Esophagus squamous epithelium (tissue), 5 donors: ENCODE measurements at places on chromosomes 6 and 20.

DNA sequence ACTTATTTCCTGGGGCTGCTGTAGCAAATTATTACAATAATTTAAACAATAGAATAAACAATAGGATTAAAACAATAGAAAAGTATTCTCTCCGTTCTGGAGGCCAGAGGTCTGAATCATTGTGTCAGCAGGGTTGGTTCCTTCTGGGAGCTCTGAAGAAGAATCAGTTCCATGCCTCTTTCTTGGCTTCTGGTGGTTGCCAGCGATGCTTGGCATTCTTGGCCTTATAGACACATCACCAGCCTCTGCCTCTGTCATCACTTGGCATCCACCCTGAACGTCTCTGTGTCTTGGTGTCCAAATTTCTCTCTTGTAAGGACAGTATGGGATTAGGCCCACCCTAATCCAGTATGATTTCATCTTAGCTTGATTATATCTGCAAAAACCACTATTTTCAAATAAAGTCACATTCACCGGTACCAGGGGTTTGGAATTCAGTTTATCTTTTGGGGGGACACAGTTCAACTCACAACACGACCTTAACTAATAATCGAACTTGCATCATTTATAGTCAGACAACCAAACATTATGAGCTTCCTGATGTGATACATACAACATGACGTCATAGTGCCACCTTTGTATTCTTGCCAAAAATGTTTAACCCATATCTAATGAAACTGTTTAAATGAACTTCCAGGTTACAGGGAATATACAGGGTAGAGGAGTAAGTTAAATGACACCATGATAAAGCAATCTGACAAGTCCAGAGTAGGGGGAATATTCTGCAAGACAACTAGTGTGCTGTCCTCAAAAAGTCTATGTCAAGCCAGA is 84.7 kb upstream of the RNF24 start:
- no peak for DNase-seq

GRCh38 chr6:1574083-1574761 is 35.5 kb upstream of the FOXC1 start:
- no peak for DNase-seq

GRCh38 chr6:41975276-41975675 is 33.7 kb upstream of the CCND3 start:
- no peak for DNase-seq

DNA sequence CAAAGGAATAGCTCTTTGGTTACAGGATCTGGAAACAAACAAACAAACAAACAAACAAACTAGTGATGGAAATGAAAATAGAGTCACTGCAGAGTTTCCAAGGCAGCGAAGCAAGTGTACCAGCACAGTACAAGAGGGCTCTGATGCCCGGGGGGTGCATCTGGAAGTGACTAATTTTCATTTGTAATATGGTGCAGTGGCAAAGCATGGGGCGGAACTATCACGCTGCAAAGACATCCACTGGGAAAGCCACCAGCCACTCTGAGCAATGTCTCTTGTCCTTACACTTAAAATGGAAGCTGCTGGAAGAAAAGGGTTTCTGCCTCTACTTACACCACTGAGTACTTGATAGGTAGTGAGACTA is 44.4 kb upstream of the NEDD9 start:
- DNase-seq, result no peak

GRCh38 chr6:81771097-81771496 is 18.6 kb upstream of the TENT5A start:
- no peak for DNase-seq

- no peak for DNase-seq
These were observed 118.2 kb downstream of the CARMIL1 start for GRCh38 chr6:25397406-25397805.

DNA sequence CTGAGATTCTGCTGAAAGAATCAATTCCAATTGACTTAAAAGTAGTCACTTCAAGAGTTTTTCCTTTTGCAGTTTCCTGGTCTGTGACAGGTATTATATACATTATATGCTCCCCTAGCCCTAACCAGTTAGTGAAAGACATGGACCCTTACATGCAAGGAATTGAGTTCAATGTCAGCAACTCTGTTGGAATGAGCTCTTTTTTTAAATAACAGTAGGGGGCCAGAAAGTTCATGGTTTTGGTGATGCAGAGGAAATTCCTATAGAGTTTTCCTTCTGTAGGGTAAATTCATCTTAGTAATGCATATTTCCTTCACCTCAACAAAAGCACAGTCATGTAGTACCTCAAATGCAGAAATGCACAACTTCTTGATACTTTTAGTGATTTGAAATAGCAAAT is 172.2 kb downstream of the KIF6 start:
- DNase-seq, result no peak

- DNase-seq, result no peak
These were observed 109.8 kb downstream of the HFE start for GRCh38 chr6:26196846-26197635.

DNA sequence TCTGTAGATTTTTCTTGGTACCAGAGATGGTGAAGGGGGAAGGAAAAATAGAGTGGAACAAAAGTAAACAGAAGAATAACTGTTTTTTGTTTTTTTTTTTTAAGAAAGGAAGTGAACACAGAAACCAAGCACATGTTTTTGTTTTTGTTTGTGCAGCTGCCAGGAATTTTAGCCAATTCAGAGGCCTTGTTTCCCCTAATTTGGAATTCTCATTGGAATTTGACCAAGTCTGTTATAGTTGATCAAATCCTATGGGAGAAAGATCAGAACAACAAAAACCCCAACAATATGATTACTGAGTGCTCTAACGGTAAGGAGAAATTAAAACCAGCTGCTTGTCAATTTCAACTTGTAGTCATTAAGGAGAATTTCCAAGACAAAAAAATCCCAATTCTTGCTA is 18.2 kb upstream of the IL22RA2 start:
- DNase-seq, result no peak

DNA sequence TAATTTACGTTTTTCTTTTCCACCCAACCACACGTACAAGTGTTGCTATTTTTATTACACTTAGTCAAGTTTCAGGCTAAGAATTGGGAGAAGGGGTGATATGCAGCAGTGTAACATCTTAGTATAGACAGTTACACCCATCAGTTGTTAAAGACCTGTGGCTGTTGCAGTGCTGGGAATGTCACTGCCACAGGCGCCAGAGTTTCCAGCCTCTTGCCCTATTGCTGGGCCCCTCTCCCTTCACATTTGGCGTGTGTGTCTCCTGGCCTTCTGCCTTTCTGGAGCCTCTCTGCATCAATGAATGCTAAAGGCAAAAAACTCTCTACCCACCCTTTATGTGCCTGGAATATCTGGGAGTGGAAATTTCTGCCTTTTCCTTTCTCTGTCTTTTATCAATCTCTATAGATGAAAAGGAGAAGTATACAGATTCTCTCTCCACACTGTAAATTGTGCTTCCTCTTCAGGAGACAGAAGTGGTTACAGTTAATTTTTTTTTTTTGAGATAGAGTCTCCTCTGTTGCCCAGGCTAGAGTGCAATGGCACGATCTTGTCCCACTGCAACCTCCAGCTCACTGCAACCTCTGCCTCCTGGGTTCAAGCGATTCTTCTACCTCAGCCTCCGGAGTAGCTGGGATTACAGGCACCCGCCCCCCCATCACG is 73.0 kb downstream of the TIAM2 start:
- no peak for DNase-seq

DNA sequence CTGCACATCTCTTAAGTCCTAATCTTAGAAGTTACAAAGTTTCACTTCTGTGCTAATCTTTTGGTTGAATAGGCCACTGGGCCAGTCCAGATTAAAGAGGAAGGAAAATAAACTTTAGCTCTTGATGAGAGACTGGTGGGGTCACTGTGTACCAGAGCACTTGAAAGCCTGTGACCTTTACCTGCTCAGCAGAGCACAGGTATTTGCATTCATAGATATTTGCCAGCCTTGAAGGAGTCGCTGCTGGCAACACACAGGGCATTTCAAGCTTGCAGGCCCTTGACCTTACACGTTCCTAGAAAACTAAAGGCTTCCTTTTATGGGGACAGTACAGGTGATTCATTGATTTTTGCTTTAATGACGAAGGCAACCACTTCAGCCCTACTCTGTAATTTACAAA is 108.4 kb upstream of the SLC22A23 start:
- DNase-seq, result no peak

GRCh38 chr6:35177596-35177995 is 36.2 kb upstream of the SCUBE3 start:
- no peak for DNase-seq

- no peak for DNase-seq
These were observed 17.1 kb downstream of the RIOK1 start for GRCh38 chr6:7406743-7407142.

- DNase-seq, result no peak
These were observed 18.4 kb downstream of the DLL1 start for GRCh38 chr6:170272341-170273065.

DNA sequence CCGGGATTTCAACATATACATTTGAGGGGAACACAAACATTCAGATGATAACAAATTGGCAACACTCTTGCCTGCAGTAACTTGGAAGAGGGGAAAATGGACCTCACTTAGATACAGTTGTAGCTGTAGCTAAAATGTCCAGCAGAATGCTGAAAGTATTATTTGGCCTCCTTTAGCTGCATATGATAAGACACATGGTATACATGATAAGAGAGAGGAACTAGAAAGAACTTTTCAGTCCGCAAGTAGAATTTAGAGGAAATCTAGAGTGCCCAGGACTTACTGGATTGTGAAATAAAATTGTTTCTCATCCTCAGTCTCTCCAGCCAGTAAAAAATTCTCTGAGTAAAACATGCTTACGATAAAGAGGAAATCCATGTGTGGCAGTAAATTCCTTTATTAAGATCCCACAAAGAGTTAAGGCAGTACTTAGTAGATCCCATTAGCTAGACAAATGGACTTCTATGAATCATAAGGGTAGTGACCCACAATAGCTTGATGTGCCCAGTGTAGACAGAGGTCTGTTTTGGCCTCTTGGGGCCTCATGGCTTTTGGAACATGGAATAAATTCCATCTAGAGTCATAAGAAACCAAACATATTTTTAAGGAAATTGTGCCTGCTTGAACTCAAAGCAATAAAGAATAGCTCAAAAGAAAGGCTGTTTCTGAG is 87.9 kb upstream of the RBM24 start:
- no peak for DNase-seq

GRCh38 chr6:28867086-28867409 is 56.7 kb downstream of the TRIM27 start:
- DNase-seq, result no peak

DNA sequence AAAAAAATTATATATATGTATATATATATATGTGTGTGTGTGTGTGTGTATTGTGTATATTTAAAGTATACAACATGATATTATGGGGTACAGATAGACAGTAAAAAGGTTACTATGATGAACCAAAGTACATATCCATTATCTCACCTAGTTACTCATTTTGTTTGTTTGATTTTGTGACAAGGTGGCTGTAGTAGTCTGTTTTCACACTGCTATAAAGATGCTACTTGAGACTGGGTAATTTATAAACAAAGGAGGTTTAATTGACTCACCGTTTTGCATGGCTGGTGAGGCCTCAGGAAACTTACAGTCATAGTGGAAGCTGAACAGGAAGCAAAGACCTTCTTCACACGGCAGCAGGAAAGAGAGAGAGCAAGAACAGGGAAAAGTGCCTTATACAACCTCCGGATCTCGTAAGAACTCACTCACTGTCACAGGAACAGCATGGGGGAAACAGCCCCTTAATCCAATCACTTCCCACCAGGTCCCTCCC is 30.2 kb upstream of the DACT2 start:
- DNase-seq, result no peak

- no peak for DNase-seq
These were observed 23.0 kb downstream of the KCNK5 start for GRCh38 chr6:39206250-39206721.

- no peak for DNase-seq
These were observed 32.3 kb upstream of the SLC23A2 start for GRCh38 chr20:5033566-5033965.

DNA sequence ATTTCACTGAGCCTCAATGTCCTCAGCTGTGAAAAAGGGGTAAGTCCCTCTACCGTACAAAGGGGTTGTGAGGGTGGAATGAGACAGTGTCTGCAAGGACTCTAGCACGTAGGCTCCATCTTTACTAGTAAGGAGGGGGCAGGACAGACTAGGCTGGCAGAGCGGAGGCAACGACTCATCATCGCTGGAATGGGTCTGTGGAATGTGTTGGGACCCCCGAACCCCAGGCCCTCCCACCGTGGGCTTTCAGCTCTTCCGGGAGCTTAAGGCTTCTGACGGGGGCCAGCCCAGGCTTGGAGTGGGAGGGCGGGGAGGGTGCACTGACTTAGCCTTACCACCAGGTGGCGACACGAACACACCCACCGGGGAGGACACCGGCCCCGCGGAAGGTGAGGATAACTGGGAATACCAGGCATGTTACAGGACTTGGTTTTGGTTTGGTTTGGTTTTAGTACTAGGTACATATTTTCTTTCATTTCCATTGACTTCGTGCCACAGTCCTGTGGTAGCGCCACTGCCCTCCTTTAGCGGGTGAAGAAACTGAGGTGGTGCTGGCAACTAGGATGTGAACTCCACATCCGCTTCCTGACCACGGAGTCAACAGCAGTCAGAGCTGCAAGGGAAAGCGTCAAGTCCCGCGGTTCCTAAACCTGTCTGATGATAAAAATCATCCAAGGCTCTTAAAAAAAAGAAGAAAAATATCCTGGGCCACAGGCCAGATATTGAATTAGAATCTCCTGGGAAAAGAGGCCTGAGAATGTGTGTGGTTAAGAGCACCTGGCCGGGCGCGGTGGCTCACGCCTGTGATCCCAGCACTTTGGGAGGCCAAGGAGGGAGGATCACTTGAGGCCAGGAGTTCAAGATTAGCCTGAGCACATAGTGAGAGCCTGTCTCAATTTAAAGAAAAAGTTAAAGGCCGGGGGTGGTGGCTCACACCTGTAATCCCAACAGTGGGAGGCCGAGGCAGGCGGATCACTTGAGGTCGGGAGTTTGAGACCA is 10.3 kb upstream of the TULP1 start:
- no peak for DNase-seq

- no peak for DNase-seq
These were observed 320.2 kb upstream of the JARID2 start for GRCh38 chr6:14925699-14926026.

DNA sequence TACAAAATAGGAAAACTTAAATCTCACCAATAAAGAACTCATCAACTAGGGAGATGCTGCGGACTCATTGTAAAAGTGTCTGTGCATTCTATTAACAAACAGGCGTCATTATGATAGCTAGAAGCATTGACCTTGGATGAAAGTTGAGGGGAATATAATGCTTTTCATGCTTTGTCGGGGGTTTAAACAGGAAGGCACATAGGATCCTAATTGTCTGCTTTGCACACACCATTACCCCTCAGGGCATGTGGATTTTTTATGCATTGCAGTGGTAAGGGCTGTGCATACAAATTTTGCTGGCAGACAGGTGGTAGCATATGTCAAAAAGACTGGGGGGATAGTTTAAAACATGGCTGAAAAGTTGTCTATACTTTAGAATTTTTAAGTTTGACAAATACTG is 447.9 kb upstream of the PLCB4 start:
- DNase-seq, result no peak
